ENCODE measurements at places on chromosomes 4 and X.

GRCh38 chrX:55006827-55007621 is 6.9 kb downstream of the APEX2 start:
- DNase-seq = no peak

DNA sequence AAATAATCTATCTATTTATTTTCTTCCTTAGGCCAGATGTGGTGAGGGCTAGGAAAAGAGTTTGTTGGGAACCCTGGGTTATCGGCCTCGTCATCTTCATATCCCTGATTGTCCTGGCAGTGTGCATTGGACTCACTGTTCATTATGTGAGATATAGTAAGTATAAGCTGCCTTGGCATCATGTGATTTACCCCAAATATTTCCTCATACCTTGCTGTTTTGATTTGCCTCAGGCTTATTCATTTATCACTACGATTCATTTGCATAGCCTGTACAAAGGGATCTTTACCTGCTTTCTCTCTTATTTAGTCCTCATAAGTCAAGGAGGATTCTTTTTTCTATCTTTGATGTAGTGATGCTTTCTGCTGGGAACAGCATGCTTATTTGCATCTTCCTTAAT is 14.5 kb downstream of the TMPRSS11E start:
- DNase-seq = no peak

DNA sequence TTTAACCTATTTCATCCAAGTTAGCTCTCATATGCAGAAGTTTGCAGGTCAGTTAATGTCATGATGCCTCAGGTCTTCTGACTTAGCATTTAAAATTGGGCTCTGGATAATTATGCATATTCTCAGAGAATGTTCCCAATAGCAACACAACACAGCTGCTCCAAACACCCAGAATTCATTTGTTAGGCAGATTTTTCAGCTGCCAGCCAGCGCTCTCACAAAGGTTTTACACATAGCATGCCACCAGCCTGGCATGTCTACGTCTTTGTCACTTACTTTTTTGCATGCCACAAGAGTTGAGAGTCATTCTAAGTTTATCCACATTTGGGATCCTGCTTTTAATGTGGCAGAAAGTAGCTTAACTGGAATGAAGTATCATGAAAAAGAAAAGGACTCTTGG is 84.8 kb downstream of the LIMCH1 start:
- DNase-seq = no peak

DNA sequence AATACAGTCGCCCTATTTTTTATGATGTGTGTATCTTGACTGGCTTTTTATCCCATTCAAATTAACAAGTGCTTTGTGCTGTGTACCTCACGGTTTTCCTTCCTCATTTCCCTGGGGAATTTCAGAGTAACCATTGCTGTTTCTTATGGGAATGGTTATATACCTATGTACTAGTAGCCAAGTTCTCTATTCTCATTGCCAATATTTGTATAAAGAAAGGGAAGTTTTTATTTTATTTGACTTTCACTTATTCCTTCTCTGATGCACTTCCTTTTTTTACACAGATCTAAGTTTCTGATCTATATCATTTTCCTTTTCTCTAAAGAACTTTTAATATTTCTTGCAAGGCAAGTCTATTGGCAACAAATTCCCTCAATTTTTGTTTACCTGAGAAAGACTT is 181.3 kb downstream of the SOWAHB start:
- DNase-seq = no peak

DNA sequence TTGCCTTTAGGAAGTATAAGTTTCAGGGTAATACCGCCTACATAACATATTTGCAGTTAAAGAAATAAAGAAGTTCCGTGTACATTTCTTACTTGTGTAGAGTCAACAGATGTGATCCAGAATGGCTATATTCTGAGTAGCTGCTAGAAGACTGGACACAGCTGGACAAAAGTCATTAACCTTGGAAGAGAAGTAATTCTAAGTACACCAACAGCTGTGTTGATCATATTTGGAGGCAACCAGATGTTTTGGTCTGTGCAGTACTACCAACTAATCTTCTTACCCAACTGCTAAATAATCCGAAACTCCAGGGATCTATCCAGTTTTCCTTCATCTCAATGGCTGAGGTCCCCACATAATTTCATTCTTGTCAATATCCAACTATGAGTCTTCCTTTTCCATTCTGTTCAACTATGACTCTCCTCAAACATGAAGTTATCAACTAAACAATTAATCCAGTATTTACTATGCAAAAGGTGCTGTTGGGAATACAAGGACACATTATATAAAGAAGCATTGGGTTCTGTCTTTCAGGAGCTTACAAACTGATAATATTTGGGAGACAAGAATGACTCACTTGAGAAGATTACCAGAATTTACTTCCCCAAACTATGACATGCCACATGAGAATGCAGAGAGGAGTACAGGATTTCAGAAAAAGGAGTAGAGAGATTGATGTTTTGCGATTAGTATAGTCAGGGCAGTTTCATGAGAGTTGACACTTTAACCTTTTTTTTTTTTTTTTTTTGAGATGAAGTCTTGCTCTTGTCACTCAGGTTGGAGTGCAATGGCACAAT is 78.2 kb downstream of the COL4A6 start:
- peak; percentile 35 for DNase-seq

DNA sequence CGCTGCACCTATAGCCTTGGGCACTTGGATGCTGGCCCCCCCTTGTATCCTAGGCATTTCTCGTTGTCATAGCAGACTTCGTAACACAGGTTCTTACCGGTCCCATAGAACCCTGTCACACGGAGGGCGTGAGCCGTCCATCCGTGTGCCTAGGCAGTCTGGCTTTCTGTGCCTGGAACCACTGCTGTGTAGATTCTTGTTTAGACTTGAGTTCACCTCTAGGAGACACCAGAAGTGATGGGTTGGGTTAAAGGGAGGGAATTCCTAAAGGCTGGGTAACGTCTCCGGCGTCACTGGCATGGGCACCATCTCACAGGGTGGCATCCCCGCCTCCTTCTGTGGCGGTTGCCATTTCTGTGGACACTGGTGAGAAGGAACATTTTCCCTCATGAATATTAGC is 13.5 kb upstream of the NKX1-1 start:
- no peak for DNase-seq

DNA sequence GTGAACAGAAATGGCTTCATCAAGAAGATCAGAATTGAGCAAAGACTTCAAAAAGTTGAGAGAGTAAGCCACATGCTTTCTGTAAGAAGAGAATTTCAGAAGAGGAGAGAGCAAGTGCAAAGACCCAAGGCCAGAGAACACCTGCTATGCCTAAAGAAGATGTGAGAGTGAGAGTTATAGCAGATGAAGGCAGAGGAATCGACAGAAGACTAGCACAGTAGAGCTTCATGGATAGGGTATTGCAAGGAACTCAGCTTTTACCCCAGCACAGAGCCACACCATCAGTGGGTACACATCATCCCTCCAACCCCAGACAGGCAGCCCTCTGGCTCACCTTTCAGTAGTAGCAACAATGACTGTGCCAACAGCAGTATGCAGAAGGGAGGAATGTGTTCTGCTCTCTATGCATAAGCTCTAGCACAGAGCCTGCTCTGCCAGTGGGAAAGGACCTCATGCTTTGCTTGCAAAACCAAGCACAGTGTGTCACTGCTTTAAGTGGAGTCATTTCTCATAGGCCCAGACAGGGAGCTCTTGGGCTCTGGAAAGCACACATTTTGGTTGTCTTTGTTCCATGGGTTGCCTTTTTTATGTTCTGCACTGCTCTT is 318.6 kb downstream of the NAF1 start:
- no peak for DNase-seq

DNA sequence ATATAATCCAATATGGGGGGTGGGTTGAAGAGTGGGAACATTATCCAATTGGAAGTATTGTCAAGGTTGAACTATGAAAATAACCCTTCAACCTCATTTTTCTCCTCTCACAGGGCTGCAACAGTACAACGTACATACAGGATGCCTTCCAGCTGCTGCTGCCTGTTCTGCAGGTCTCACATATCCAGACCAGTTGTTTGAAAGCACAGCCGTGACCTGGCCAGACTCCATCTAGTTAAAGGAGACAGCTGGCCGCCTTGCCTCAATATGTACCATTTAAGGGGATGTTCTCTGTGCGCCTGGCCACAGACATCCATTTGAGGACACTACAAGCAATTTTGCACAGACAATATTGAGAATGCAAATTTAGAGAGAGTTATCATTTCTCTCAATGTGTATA is 75.7 kb downstream of the FAM114A1 start:
- DNase-seq = no peak

- DNase-seq = no peak
Measured at GRCh38 chrX:74438764-74439163, 17.5 kb downstream of the SLC16A2 start.

GRCh38 chrX:138925330-138925729 is 213.8 kb upstream of the FGF13 start:
- peak; percentile 15 for DNase-seq

- no peak for DNase-seq
Measured at GRCh38 chr4:67907650-67908049, 23.8 kb upstream of the TMPRSS11D start.

DNA sequence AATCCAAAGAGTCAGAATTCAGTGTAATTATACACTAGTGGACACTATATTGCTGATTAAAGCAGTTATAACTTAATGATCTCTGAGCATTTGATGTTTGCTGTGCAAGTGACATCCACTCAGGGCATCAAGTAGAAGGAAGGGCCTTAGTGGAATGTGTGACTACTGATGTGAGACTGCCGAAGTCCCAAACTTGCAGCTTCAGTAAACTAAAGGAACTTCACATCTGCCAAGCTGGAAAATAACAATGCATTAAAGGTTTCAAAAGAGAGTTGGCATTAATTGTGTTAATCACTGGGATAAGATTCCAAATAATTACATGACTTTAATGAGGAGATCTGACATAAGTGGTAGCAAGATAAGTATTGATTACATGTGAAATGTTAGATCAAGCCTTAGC is 52.5 kb upstream of the SLC25A4 start:
- no peak for DNase-seq

DNA sequence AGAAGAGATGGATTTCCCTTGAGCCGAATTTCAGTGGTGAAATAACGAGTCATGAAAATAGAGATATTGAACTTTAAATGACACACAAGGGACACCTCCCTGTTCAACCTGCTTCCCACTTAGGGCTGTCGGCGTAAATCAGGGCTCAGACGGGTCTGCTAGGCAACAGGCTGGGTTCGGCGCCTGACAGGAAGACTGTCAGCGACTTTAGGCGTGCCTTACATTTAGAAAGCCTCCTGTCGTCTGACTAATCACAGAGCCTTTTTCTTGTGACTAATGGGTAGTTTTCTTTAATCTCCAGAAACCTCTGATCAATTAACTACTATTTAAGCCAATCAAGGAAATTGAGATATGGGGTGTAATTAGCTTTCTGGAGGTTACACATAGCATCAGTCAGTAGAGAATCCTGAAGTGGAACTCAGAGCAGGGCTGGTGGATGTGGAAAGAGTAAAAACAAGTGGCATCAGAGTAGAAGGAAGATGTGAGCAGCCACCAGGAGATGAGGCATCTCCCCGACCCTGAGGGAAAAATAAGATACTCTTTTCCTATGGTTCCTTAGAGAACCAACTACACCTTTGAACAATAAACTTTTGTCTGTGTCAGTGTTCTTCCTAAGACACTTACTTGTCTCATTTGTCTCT is 86.2 kb upstream of the HS3ST1 start:
- DNase-seq = no peak

DNA sequence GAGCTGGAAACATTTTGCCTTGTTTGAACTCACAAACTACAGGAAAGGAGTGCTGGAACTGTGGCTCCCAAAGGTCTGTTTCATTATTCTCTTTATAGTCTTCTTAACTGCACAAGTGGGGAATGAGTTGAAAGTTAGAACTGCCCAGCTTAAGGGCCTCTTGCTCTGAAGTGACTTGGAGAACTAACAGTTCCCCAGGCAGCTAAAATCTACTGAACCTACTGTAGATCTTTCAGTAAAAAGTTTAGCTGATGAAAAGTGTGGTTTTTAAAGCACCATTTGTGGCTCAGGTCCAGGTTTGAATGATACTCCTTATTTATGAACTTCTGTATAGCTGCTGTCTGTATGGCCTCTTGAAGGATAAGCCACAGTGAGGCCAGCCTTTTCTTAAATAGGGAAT is 353.8 kb downstream of the MAPK10 start:
- DNase-seq = no peak

- DNase-seq = no peak
Measured at GRCh38 chrX:20477836-20478524, 211.3 kb upstream of the RPS6KA3 start.

DNA sequence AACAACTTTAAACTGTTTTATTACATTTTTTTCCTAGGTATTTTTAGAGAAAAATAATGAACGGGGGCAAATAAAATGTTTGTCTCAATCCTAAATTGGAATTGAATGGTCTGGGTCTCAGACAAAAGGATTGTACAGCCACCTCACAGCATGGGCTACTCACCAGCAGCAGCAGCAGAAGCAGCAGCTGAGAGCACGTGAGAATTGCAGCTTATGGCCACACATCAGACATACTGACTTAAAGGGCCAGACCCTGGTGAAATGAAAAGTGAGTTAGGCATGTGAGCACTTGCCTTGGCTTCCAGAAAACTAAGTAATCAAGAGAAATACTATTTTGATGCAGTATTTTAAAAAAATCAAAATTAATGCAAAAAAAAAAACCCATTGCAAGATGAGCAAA is 56.6 kb downstream of the AASDH start:
- DNase-seq = no peak

- peak; percentile 85 for DNase-seq
Measured at GRCh38 chrX:134676436-134676835, 18.2 kb upstream of the PLAC1 start.

- DNase-seq = no peak
Measured at GRCh38 chrX:152070144-152070543, 68.2 kb downstream of the MAGEA10 start.

DNA sequence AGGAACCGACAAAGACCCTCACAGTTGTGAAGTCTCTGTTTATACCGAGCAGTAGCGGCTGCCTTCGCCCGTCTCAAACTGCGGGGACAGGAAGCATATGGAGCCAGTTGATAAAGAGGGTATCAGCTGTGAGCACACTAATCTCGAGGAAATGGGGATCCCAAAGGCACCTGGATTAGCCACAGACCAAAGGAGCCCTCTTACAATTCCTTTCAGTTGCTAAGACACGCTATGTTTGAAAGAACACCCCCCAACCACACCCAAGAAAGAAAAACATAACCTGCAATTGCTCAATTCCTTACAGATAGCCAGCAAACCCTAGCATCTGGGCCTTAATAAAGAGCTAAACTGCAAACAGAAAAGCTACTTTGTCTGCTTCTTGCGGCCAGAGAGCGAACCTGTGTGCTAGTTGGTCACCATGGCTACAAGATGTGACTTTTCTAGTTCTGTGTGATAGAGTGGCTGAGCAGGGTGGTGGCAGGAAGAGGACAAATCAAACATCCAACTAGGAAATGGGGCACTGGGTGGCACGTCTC is 23.3 kb upstream of the CHRNA9 start:
- DNase-seq = no peak

DNA sequence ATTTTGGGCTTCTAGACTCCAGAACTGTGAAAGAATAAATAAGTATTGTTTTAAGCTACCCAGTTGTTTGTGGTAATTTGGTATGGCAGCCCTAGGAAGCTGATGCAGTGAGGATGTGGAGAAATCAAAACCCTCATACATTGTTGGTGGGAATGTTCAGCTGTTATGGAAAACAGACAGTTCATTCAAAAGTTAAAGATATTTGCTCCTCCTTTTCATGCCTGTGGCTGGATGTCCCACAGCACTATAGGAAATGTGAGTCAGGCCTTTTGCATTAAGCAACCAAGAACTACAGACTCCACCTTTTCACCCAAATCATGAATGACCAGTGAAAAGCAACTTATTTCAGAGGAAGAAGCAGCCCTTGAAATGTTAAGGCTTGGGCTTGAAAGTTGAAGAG is 6.7 kb downstream of the BBS12 start:
- DNase-seq = peak; percentile 92

Measured in EH (cell line).